ENCODE measurements at places on chromosomes 2 and 18. TPM values are rescaled to one million over a fixed set of nuclear protein-coding genes. Genes with fewer than 3 reads are reported as not detected.

MRPS5 gene
- polyA plus RNA-seq = 36.1 TPM

MDH1B gene
- 3.3 TPM for polyA plus RNA-seq

PPP1R1C gene
- polyA plus RNA-seq = 7.2 TPM

CHRND gene
- polyA plus RNA-seq = not detected

BARD1 gene
- 3.9 TPM for polyA plus RNA-seq

CCDC141 gene
- not detected for polyA plus RNA-seq

STAT1 gene
- 28.8 TPM for polyA plus RNA-seq

TMEM247 gene
- not detected for polyA plus RNA-seq

CCBE1 gene
- polyA plus RNA-seq = 0.12 TPM

ROCK2 gene
- 2.8 TPM for polyA plus RNA-seq

HRH4 gene
- polyA plus RNA-seq = not detected

PCGF1 gene
- polyA plus RNA-seq = 19.5 TPM

SNTG2 gene
- 1.9 TPM for polyA plus RNA-seq

DHRS9 gene
- 0.44 TPM for polyA plus RNA-seq

M1AP gene
- 0.19 TPM for polyA plus RNA-seq

PCARE gene
- not detected for polyA plus RNA-seq

HOXD12 gene
- 1.3 TPM for polyA plus RNA-seq

PRSS56 gene
- polyA plus RNA-seq = not detected

LRATD1 gene
- 16.4 TPM for polyA plus RNA-seq

OTX1 gene
- 1.0 TPM for polyA plus RNA-seq

IL18RAP gene
- not detected for polyA plus RNA-seq

ITGA6 gene
- polyA plus RNA-seq = 7.3 TPM

SLC38A11 gene
- polyA plus RNA-seq = 1.7 TPM

ID2 gene
- polyA plus RNA-seq = 145 TPM

RGPD3 gene
- polyA plus RNA-seq = not detected

HMSD gene
- polyA plus RNA-seq = 5.3 TPM

CEP68 gene
- polyA plus RNA-seq = 15.2 TPM

AQP12A gene
- not detected for polyA plus RNA-seq

GDF7 gene
- 0.10 TPM for polyA plus RNA-seq

POTEC gene
- polyA plus RNA-seq = not detected

CMPK2 gene
- polyA plus RNA-seq = 5.9 TPM

BCL2 gene
- polyA plus RNA-seq = 8.0 TPM

SPP2 gene
- polyA plus RNA-seq = not detected

TEX261 gene
- 66.5 TPM for polyA plus RNA-seq

UGT1A10 gene
- polyA plus RNA-seq = not detected

TFCP2L1 gene
- polyA plus RNA-seq = 11.5 TPM

TCF4 gene
- 29.3 TPM for polyA plus RNA-seq

DYNAP gene
- polyA plus RNA-seq = not detected

GKN2 gene
- polyA plus RNA-seq = not detected

IWS1 gene
- polyA plus RNA-seq = 22.1 TPM

LRRTM4 gene
- polyA plus RNA-seq = 1.1 TPM

MYL1 gene
- not detected for polyA plus RNA-seq

RSAD2 gene
- 2.4 TPM for polyA plus RNA-seq

XIRP2 gene
- polyA plus RNA-seq = not detected

GALNT3 gene
- polyA plus RNA-seq = 5.3 TPM

SFTPB gene
- 0.17 TPM for polyA plus RNA-seq

ALKAL2 gene
- not detected for polyA plus RNA-seq

All from brain (organoid and tissue), 16 donors.